ENCODE measurements at places on chromosomes 12 and 14.

DNA sequence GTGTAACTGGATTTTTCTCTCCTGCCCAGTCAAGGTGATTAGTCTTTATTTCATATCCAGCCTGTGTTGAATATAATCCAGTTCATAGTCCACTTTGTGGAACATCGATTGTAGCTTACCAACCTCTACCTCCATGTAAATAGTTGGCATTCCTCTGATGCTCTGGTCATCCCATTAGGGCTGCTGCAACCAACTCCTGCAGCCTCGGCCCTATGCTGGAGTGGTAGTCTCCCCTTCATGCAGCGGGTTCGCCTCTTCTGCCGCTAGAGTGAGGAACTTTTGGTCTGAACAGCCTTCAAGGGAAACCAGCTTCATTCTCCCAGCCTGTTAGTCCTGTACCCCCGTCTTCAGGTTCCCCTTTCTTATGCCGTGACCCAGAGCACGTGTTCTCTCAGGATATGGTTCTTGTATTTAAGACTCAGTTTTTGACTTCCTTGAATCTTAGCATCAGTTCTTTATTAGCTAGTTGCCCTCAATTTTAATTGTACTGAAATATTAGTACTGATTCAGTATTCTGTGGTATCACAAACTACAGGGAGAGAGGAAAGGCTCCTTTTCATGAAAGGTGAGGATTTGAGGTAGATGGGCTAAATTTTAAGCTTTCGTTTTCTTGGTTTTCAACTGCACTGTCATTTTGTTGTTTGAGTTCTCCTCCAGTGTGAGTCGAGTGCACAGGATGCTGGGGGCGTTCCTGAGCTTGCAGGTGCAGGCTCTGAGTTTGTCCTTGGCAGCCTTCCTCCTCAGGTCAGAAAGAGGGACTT lies 33.2 kb downstream of the ZNF664 start:
- DNase-seq, result no peak

DNA sequence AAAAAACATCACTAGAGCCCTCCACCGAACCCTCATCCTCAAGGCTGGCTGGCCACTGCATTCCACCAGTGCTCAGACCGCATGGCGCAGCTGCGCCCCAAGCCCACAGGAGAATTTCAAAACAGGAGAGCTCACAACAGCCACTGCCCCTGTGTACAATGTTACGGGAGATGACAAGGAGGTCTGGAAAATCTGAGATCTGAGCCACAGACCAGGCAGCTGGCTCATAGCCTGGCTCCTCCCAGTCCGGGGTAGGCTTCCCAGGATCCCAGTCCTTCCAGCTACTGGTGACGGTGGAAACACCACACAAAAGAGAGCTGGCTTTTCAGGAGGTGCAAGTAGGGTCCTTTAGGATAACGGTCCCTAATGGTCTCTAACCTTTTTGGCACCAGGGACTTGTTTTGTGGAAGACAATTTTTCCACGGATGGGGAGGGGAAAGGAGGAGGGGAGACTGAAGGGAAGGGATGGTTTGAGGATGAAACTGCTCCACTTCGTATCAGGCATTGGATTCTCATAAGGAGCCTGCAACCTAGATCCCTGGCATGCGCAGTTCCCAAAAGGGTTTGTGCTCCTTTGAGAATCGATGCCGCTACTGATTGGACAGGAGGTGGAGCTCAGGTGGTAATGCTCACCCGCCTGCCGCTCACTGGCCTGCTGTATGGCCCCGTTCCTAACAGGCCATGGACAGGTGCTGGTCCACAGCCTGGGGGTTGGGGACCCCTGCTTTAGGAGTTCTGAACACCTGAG lies 23.0 kb upstream of the NRDE2 start:
- DNase-seq, result no peak

GRCh38 chr12:38389614-38390013 lies 73.0 kb downstream of the ALG10B start:
- DNase-seq, result no peak

DNA sequence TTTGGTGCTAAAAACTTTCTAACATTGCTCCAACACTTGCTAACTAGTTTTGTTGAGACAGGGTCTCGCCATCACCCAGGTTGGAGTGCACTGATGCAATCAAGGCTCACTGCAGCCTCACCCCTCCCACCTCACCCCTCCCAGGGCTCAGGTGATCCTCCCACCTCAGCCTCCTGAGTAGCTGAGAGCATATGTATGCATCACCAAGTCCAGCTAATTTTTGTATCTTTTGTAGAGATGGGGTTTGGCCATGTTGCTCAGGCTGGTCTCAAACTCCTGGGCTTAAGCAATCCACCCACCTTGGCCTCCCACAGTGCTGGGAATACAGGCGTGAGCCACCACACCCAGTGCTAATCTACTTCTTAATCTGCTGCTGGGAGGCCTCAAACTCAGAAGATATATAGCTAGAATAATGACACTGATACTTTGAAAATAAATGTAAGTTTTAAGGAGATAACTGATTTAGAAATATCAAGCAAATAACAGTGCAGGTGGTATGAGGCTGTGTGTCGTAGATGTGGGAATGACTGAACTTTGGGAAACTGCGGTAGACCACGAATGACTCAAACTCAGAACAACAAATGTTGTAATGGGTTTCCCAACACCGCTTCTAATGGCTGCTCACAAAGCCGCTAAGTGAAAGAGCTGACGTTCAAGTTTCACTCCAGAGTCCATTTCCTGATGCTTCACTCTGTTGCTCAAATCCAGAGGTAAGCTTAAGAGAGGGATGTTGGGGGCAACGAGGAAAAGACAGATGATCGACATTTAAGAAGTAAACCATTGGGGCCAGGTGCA lies 10.0 kb downstream of the TMCC3 start:
- no peak for DNase-seq

DNA sequence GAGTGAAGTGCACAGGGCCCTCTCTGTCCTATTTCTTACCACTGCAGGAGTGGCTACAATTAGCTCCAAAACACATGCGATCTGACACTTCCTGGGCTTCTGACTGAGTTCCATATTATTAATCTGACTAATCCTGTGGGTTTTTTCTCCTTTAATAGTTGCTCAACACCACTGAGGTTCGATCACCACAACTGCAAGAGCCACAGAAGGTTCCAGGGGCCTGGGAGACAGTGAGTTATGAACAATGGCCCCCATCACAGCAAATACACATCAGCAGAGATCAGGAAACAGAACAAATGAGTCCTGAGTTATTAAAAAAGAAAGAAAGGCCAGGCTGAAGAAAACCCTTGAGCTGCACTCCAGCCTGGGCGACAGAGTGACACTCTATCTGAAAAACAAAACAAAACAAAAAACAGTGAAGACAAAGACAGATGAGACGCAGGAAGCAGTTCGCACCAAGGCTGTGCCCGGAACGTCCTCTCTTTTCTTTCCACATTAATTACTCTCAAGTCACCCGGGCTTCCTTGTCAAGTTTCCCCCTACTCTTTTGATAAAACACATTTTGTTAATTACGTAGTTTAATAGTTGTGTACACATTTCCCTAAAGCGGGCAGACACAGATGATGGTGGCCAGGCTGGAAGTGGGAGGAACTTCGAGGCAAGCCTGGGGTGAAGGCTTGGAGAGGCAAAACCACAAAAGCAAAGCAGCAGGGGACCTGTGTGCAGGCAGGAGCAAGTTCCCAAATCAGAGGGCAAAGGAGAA lies 42.7 kb downstream of the CDC42BPB start:
- no peak for DNase-seq

DNA sequence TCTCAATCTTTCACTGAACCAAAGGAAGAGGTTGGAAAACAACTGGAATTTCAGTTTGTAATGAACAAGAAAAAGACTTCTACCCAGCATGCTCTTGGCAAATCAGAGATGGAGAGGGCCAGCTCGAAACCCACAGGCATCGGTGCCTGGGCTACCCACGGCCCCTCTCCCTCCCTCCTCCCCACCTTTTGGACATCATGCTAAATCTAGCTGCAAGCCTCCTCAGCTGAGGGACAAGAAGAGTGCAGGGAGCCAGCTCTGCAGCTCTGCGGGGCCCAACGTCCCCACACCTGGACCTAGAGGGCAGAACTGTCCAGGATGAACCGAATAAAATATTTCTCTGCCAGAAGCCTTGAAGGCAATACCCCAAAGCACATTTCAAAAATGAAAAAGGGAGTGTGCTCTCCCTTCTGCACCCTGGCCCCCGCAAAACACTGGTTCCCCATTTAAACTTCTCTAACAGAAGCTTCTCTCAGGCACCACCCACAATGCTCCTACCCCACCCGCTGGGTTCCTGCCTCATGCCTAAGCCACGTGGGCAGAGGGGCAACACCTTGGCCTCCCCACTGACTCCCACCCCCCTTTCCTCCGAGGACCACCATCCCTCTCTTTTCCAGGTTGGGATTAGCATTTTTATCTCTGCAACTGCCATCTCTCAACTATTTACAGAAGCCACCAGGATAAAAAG lies 8.2 kb downstream of the CAMKK2 start:
- DNase-seq, result no peak

DNA sequence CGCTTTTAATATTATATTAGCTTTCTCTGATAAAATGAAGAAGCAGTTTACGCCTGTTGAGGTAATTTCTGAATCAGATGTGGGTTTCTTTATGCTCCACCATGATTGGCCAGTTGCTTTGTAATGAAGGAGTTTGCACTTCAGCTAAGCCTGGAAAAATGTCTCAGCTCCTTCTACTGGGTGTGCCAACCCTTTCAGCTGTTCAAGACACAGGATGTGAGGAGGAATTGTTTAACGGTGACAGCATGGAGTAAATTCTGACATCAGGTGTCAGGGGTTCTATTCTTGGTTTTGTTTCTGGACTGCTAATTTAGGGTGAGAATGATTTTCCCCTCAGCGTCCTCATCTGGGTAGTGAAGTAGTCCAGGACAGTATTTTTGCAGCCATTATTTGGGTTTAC lies 43.5 kb downstream of the FLRT2 start:
- no peak for DNase-seq

DNA sequence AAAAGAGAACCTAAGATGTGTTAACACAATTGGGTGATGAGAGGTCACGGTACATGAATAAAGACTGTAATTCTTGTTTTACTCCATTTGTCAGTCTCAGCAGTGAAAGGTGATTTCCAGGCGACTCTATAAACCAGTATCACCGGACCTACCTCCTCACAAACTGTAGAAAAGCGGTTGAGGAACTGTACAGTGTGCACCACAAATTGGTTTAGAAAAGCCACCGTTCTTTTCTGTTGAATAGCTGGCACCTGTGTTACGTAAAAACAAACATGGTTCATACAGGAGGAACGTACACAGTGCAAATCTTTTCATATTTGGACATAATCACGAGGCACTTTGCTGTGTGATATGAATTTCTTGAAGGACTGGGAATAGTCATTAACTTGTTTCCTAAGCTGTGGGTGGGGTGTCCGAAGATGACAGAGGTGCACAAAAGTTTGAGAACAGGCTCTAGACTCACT lies 663 bp downstream of the WASHC3 start:
- DNase-seq, result no peak

GRCh38 chr12:12880537-12880936 lies 10.8 kb upstream of the GPRC5A start:
- DNase-seq, result no peak

DNA sequence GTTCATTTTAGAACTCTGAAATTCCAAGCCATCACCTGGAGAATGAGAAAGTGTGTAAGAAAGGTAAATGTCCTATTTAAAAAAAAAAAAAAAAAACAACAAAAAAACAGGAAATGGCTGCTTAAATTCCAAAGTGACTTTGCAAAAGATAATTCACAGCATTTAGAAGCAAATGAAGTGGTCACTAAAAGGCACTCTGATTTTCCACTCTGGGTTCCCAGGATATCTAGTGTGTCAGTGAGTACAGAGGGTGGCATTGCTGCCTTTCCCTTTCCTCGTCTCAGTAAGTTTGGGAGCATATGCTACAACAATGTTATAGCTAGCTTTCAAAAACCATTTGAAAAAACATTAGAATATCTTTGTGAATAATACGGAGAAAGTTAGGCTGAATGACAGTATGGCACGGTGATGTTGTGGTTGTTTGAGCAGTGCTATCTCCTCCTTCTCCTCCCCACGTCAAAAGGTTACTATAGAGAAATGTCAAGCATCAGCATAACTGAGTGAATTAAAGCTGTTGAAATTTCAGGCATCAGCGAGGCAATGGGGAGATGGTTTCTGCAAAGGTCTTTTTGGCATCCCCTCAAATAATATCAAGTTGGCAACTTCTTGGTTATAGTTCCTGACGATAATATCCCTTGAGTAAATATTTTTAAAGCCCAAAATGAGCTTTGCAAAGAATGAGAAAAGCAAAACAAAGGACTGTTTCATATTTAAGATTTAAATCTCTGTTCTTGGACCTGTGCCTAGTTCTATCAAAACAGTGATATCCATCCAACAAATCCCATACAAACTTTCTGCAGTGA lies 164.5 kb upstream of the E2F7 start:
- DNase-seq, result no peak
